ENCODE measurements at places on chromosomes 1 and 21. TPM values are rescaled to one million over a fixed set of nuclear protein-coding genes. Genes with fewer than 3 reads are reported as not detected.

The ARHGEF11 gene
- 37.9 TPM for total RNA-seq

- no peak for DNase-seq
Observed at GRCh38 chr1:39981945-39982344, 27.0 kb downstream of the MFSD2A start.

DNA sequence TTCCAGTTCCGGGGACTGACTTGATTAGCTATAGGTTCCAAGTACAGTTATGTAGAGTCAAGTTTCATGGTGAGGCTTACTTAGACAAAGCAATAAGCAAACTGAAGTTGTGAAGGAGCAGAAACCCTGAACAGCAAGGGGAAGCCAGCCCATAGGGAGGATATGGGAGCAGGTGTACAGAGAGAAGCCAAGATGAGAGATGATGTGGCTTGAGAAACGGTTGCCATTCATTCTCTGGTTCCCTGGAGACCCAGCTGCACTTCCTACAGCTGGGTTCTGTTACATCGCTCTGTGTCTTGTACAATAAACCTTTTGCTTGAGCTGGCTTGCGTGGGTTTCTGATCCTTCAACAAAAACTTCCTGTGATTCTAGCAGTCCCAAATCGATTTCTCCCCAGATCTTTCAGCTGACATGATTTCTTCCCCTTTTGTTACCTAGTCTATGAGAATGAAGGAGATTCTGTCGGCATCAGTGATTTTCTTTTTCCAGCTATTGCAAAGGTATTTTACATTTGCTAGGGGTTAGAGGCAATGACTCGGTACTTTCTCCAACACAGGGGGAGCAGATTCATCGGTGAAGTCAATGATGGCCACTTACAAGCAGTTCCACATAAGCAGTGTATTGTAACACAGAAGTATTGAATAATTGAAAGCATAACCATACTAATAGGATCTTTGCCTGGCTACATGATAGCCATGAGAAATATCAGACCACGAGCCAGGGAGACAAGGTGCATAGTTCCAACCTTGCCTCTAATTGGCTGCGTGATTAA is 67.3 kb downstream of the URB2 start:
- DNase-seq: no peak

DNA sequence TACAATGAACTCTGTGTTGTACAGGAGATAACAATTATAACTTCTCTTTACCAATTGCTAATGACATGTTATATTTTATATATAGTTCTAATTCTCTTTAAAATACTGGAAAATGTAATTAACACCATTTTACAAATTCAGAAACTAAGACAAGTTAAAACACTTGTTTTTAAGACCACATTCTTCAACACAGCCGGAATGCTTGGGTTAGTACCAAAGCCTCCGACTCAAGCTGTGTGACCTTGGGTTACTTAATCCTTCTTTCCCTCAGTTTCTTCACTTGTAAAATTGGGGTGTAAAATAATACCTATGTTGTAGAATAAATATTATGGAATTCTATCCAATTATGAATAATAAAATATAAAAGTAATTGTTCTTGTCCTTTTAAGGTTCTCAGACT is 378.7 kb downstream of the USH2A start:
- DNase-seq: no peak

- DNase-seq: no peak
Observed at GRCh38 chr1:40599926-40600325, 65.6 kb downstream of the RIMS3 start.

All from sigmoid colon (tissue), 7 donors.